ENCODE measurements at places on chromosomes 6 and 20.

- DNase-seq, result no peak
Measured at GRCh38 chr6:85678026-85678601, 35.4 kb upstream of the SYNCRIP start.

DNA sequence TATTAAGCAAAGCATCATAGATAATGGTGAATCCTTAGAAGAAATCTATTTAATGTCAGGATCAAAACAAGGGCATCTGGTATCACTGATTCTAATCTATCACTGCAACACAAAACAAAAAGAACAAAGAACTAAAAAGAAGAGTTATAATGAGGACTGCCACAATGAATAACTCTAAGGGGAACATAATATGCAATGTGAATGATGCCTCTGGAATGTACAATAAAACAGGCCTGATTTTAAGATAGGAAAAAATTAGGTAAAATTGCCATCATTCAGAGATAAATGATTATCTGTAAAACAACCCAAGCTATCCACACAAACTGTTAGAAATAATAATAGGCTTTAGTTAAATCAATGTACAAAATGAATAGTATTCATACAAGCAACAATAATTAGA lies 936.7 kb upstream of the CITED2 start:
- no peak for DNase-seq

DNA sequence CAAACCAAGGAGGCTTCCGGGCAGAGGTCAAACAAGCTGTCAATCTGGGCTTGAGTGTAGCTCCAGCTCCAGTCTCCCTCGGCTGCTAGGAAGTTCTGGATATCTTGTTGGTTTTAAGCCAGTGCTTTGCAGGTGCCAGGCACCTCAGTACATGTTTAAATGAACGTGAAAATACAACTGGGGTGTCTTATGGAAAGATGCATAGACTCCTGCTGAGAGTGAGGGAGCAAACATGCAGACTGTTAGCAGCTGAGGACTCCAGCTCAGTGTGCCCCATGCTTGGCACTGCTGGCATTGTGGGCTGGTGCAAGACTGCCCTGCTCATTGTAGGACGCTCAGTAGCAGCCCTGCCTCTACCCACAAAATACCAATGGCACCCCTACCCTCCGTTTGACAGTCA lies 28.5 kb downstream of the ERMARD start:
- DNase-seq, result no peak

DNA sequence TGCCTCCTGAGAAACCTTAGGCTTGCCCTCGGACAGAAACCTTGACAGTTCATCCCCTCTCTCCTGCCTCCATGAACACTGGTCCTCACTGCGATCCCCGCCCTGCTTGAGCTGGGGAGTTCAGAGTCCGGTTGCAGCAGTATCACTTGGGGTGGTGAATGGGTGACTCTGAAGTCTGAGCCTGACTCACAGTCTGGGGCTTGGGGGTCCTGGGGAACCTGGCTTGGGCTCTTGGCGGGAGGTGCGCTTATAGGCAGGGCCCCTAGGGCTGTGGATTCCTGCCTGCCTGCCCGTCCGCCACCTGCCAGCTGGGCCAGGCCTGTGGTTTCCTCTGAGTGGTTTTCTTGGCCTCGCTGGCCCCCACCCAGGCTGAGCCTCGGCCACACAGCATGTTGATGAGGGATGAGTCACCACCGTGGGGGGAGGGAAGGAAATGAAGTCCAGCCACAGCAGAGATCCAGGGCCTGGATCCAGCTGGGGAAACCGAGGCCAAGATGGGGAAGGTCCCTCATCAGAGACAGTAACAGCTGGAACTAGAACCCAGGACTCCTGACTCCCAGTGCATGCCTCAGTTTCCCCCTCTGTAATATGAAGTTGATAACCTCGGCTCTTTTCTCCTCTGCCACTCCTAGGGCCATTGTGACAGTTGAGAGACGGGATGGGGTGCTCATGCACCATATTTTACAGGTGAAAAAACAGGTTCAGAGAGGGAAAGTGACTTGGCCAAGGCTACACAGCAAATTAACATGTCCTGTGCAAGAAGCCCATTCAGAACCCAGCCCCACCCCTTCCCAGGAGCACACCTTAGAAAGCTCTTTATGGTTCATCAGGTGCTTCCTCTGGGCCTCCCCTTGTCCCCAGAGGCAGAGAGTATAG lies 9.2 kb downstream of the FOXS1 start:
- peak; percentile 29 for DNase-seq

- peak; percentile 22 for DNase-seq
Measured at GRCh38 chr20:14264869-14265268, 72.5 kb downstream of the FLRT3 start.

GRCh38 chr6:75268121-75268987 lies 16.2 kb downstream of the TMEM30A start:
- DNase-seq, result no peak

GRCh38 chr6:88705601-88706000 lies 257.8 kb downstream of the RNGTT start:
- DNase-seq, result no peak

GRCh38 chr20:4613718-4614620 lies 107.7 kb upstream of the PRND start:
- DNase-seq, result peak; percentile 60

GRCh38 chr6:33577106-33577535 lies 3.0 kb downstream of the BAK1 start:
- no peak for DNase-seq

- DNase-seq, result no peak
Measured at GRCh38 chr6:149728499-149729234, 10.8 kb upstream of the LATS1 start.

GRCh38 chr6:117706504-117706903 lies 31.2 kb downstream of the NUS1 start:
- DNase-seq, result no peak

DNA sequence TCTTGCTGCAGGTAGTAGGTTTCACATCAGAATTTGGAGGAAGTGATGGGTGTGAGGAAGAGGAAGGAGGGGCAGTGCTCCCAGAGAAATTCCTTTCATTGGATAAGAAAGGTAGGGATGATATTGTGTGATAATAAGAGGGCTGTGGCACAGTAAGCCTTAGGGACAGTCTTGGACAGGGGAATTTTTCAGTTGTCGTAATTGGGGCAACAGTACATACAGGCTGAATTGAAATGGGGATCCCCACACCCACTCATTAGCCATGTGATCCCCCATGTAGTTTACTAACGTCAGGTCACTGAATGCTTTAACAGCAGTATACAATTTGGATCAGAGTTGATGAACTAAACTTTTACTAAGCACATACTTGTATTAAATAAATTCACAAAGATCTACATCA lies 79.4 kb downstream of the FOXO3 start:
- no peak for DNase-seq

DNA sequence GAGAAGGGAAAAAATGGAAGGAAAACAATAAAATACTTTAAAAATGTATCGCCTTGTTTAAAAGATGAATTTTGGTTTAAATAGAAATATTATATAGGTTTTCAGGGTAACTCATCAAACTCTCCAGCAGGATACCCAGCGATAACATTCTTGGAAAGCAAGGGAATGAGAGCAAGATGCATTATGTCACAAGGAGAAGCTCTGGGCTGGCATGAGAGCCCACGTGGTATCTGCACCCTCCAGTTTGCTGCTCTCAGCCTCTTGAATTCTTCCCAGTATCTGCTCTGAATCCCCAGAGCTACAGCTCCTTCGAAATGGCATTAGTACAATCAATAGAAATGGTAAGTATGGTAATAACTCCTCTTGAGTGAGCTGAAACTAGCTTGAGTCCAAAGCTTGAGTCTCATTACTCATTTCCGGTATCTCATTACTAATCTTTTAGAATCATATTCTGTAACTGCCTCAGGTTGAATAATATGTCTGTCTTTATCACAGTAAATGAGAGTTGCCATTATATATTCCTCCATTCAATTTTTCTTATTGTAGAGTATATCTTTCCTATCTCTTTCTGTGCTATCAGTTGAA lies 4.9 kb upstream of the TMEM242 start:
- peak; percentile 33 for DNase-seq

DNA sequence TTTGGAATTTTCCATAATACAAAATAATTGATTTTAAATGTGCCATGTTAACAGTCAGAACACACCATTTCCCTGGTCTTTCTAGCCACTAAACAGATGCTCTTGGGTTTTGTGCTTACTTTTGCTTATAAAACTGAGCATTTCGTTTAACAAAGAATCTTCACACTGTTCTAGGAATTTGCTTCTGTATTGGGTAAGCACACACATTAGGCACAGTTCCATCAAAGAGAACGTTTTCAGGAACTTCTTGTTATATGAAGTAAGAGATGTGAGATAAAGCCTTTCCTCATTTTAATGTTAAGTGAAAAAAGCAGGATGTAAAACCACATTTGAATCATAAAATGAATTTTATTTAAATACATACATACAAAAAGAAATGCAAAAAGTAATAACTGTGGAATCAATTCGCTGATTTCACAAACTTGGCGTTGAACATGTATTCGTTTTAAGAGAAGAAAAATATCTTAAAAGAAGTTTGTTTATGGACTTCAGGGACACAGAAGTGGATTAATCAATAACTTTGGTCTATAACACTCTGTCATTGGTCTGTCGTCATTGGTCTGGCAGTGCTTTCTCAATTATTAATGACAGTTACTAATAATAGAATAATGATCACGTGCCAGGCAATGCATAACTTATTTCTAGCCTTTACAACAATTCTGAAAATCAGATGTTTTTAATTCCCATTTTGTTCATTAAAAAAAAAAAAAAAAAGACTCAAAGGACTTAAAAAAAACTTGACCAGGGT lies 199.9 kb upstream of the PRDM1 start:
- DNase-seq, result no peak

GRCh38 chr6:101114703-101115102 lies 233.6 kb upstream of the ASCC3 start:
- DNase-seq, result peak; percentile 85

All from NCI-H524 (cell line).